ENCODE measurements at places on chromosomes 3 and 15. TPM values are rescaled to one million over a fixed set of nuclear protein-coding genes. Genes with fewer than 3 reads are reported as not detected.

DNA sequence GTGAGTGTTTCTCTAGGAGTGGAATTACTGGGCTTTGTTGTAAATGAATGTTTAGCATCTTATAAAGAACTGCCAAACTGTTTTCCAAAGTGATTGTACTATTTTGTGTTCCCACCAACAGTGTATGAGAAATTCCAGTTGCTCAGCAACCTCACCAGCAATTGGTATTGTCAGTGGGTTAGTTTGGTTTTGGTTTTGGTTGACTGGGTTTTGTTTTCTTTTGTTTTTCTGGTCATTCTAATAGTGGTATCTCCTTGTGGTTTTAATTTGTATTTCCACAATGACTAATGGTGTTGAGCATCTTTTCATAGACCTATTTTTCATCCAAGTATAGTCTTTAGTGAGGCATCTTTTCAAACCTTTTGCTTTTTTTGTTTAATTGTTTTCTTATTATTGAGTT is 27.1 kb downstream of the FILIP1L start:
- no peak for DNase-seq
- peaks cover 34% of the 10 kb centered on the region for H3K4me1 ChIP-seq
- H3K27ac ChIP-seq = no peak overlapping the region
- no peaks in the 10 kb centered on the region for H3K27me3 ChIP-seq

GRCh38 chr3:101817992-101818391 is 31.3 kb upstream of the NFKBIZ start:
- peaks cover 12% of the 10 kb centered on the region for H3K4me1 ChIP-seq
- H3K27ac ChIP-seq = no peak overlapping the region
- DNase-seq = no peak
- H3K27me3 ChIP-seq = no peaks in the 10 kb centered on the region
- H3K4me3 ChIP-seq = no peak overlapping the region
- H3K36me3 ChIP-seq = no peaks in the 10 kb centered on the region

GRCh38 chr3:134567605-134568004 is 81.7 kb downstream of the CEP63 start:
- H3K27me3 ChIP-seq = no peaks in the 10 kb centered on the region
- no peak overlapping the region for H3K4me3 ChIP-seq
- no peaks in the 10 kb centered on the region for H3K4me1 ChIP-seq
- H3K36me3 ChIP-seq = no peaks in the 10 kb centered on the region

DNA sequence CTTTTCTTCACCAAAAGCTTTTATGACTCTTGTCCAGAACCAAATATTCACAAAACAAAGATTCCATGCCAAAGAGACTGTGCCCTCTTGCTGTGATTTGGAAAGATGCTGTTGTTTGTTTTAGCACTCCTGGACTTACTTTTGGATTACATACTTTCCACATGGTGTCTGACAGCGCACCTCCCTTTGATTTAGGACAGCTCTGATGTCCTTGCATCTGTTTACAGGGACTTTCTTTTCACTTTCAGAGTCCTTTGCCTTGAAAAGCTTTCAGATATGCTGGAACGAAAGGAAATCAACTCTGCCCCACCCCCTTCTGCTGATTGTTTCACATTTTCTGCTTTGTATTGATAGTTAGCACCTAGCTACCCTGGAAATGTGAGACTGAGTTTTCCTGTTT is 133.0 kb upstream of the NR2E3 start:
- H3K36me3 ChIP-seq = no peaks in the 10 kb centered on the region
- H3K27me3 ChIP-seq = no peaks in the 10 kb centered on the region
- DNase-seq = no peak
- no peak overlapping the region for H3K27ac ChIP-seq
- no peak overlapping the region for H3K4me3 ChIP-seq

ZNF80 gene
- total RNA-seq = not detected

- H3K27ac ChIP-seq = no peak overlapping the region
- H3K27me3 ChIP-seq = no peaks in the 10 kb centered on the region
- no peak overlapping the region for H3K4me3 ChIP-seq
- DNase-seq = no peak
- no peaks in the 10 kb centered on the region for H3K4me1 ChIP-seq
- H3K36me3 ChIP-seq = no peaks in the 10 kb centered on the region
Observed at GRCh38 chr3:122952520-122952919, 75.0 kb downstream of the SEMA5B start.

DNA sequence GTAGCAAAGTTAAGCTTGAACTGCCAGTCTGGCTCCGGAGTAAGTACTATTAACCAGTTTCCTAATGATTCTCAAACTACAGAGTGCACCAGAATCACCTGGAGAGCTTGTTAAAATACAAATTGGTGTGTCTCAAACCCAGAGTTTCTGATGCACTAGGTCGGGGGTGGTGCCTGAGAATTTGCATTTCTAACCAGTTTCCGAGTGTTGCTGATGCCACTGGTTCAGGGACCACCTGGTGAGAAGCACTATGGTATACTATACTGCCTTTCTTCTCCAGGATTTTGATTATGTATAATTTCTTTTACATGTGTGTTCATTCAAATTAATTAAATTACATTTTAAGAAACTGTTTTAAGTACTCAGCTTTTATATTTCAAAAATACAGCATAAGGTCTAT is 48.8 kb upstream of the PLSCR5 start:
- no peak for DNase-seq
- H3K27me3 ChIP-seq = no peaks in the 10 kb centered on the region
- no peak overlapping the region for H3K4me3 ChIP-seq
- H3K27ac ChIP-seq = no peak overlapping the region
- H3K4me1 ChIP-seq = no peaks in the 10 kb centered on the region
- no peaks in the 10 kb centered on the region for H3K36me3 ChIP-seq

DNA sequence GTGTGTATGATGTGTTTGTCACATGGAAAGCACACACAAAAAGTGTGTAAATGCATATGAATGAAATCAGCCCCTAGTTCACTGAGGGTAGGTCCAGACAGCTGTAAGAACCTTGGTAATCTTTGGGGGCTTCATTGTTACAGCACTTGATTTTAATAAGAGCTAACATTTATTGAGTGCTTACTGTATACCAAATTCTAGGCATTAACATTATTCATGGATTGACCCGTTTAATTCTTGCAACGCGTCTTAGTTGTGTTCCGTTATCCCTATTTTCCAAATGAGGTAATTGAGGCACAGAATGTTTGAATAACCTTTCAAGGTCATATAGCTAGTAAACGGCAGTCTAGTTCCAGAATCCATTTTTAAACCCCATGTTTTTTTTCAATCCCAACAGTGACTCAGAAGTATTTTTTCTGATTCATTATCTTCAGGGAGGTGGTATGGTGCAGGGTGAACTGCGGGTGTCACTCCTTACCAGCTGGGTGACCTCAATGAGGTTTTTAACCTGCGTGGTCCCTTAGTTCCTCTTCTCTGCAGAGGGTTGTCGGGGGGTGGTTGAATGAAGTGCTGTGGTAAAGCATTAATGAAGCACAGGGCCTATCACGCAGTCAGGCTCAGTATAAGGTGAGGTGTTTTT is 14.2 kb downstream of the RAB8B start:
- H3K4me3 ChIP-seq = no peak overlapping the region
- no peaks in the 10 kb centered on the region for H3K36me3 ChIP-seq
- H3K4me1 ChIP-seq = peaks cover 7% of the 10 kb centered on the region

DNA sequence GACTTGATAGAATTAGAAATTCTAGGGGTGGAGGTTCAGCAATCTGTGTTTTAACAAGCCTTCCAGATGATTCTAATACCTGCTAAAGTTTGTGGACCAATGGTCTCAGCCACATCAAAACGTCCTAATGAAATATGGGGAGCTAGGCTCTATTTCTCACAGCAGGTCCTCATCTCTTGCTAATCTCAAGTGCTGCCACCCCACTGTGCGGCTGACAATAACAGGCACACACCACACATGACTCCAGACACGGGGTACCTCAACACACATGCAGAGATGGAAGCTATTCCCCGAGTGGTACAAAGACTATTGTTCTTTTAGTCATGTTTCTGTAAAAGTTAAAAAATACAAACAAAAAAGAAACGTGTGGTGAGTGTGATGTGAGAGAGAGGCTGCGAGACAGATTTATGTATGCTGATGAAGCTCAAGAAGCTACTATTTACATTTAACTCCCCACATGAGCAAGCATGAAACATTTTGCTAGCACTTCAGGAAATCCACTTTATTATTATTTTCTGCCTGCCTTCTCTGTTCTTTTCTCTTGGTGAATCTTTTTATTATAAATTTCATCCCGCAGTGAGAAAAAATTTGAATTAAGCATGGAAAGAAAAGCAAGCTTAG is 405.6 kb downstream of the MAGI1 start:
- H3K27me3 ChIP-seq = no peaks in the 10 kb centered on the region
- no peak for DNase-seq
- H3K27ac ChIP-seq = no peak overlapping the region
- no peak overlapping the region for H3K4me3 ChIP-seq
- no peaks in the 10 kb centered on the region for H3K36me3 ChIP-seq

- H3K27ac ChIP-seq = no peak overlapping the region
- DNase-seq = no peak
- no peak overlapping the region for H3K4me3 ChIP-seq
- H3K4me1 ChIP-seq = no peaks in the 10 kb centered on the region
Observed at GRCh38 chr3:49327485-49327884, 12.4 kb downstream of the USP4 start.

DNA sequence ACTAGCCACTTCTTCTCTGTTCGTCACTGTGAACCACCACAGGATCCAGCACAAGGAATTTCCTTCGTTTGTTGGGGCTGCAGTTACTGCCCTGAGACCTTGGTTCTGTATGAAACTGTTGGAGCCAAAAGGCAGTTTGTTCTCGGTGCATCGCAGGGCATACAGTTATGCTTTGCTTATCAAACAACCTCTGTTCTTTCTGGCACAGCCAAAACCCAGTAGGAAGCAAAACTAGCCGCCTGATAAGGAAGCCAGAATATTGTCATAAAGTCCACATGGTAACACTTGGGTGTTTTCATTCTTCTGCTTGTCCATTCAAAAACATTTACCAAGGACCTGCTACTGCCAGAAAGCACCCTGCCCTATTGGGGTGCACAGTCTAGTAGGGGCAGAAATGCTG is 116.1 kb downstream of the RAB11A start:
- DNase-seq = no peak
- H3K27ac ChIP-seq = no peak overlapping the region
- no peaks in the 10 kb centered on the region for H3K36me3 ChIP-seq
- H3K4me1 ChIP-seq = no peaks in the 10 kb centered on the region

GRCh38 chr3:66256806-66257205 is 36.0 kb downstream of the SLC25A26 start:
- no peaks in the 10 kb centered on the region for H3K27me3 ChIP-seq
- DNase-seq = no peak
- no peaks in the 10 kb centered on the region for H3K4me1 ChIP-seq
- no peak overlapping the region for H3K27ac ChIP-seq

ATXN7 gene
- 14.1 TPM for total RNA-seq

All from hepatocyte (in vitro differentiated cells).